ENCODE measurements at places on chromosomes 6 and 20.

DNA sequence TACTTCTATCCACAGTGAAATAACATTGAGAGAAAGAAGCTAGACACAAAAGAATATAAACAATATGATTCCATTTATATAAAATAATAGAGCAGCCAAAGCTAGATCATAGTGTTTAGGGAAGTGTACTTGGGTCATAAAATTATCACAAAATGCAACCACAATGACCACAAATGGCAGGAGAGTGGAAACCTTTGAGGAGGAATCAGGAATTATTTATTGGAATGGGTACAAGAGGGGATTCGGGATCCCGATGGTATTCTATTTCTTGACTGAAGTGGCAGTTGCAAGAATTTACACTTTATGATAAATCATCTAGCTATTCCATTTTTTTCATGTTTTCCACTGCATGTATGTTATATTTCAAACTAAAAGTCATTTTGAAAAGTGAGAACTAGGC is 76.1 kb downstream of the IPCEF1 start:
- DNase-seq = no peak

GRCh38 chr6:15953152-15953880 is 175.6 kb upstream of the MYLIP start:
- peak; percentile 4 for DNase-seq

DNA sequence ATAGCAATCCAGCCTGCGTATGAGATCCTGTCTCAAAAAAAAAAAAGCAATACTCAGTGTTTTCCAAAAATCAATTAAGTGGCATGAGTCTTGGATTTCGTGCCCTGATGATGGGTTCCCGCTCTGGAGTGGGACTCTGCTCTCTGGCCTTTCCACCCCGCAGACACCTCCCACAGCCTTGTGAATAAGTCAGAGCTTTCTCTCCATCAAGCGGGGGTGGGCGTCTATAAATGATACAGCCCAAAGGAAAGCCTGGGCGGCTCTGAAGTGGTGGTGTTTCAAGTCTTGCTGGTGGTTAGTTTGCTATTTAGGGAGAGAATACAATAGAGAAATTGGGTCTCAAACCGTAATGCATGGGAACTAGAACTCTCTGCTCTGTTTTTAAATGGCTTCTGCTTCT is 52.5 kb upstream of the TAGAP start:
- no peak for DNase-seq

DNA sequence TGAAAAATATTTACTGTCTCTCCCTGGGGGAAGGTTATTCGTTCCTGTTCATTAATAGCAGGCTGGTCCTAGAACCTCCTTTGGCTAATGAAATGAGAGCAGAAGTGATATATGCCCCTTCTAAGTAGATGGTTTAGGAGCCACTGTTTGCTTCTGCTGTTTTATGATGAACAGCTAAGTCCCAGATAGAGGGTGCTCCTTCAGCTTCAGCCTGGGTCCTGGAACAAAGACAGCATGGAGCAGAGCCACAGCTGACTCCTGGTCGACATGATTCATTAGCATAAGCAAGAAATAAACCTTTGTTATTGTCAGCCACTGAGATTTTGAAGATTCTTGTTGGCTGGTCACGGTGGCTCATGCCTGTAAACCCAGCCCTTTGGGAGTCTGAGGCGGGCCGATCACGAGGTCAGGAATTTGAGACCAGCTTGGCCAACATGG is 47.8 kb upstream of the ARMC2 start:
- no peak for DNase-seq

DNA sequence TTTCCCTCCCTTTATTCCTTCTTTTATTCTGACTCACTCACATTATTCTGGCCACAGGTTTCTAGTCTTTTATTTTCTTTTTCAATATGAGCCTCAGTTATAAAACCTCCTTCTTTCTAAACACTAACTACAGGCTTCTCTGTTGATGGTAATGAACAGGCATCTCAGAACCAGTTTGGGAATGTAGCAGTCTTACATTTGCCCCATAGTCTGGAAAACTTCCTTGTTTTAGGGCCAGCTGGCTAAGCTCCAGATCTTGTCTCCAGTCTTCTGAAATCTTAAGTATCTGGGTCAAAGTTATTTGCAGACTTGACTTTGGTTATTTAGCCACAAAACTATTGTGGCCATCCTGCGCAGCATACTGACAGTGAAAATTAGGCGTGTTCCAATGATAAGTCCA is 97.0 kb upstream of the MAN1A1 start:
- no peak for DNase-seq

GRCh38 chr6:89252907-89253306 is 35.7 kb upstream of the GABRR1 start:
- DNase-seq = no peak

DNA sequence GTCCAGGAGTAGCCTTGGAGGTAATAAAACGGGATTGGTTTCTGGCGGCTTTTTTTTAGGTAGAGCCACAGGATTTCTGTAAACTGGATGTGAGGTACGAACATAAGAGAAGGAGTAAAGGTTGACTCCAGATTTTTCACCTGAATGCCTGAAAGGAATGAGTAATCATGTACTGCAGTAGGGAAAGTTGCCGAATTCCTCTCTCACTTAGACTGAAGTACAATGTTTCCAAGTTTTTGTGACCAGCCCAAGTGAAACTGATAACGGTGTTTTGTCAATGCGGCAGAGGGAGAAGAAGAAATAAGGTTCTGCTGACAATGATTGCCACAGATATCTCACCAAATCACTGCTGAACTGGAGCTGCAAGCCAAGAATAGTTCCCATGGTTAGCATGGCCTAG is 75.0 kb downstream of the VTA1 start:
- DNase-seq = no peak

DNA sequence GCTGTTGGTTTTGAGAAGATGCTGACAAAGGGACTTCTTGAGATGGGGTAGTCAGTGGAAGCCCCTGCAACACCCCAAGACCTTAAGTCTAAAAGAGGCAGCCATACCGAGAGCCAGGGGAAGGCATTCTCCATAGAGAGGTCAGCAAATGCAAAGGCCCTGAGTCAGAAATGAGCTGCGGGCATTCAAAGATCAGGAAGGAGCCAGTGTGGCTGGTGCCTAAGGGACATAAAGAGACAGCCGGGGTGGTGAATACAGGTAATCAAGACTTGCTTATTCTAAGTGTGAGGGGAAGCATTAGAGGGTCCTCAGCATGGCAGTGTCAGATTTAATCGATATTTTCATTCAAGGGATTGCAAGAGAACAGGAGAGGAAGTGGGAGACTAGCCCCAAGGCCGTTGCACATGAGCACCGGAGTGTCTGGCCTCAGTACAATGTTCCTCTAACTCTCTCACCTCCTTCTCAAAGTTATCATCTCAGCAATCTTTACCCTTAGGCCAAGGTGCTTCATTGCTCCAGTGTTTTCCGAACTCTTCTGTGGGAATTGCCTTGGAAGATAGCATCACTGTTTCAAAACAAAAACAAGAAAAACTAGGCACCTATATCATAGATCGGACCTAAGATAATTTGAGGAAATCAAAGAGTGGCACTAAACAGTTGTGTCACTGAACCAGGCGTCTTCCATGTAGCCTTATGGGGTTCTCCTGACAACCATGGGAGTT is 173.2 kb downstream of the DOK5 start:
- DNase-seq = no peak

DNA sequence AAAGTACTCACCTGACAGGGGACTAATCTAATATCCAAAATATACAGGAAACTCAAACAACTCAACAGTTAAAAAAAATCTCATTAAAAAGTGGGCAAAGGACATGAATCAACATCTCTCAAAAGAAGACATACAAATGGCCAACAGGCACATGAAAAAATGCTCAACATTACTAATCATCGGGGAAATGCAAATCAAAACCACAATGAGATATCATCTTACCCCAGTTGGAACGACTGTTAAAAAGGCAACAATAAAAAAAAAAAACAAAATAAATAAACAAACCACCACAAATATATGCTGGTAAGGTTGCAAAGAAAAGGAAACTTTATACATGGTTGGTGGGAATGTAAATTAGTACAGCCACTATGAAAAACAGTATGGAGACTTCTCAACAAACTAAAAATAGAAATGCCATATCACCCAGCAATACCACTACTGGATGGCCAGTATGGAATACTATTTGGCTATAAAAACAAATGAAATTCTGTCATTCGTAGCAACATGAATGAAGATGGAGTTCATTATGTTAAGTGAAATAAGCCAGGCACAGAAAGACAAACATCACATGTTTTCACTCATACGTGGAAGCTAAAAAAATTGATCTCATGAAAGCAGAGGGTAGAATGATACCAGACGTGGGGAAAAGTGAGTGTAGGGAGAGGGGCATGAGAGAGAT is 6.6 kb downstream of the SIRPB2 start:
- peak; percentile 39 for DNase-seq

GRCh38 chr6:82259389-82259788 is 11.8 kb upstream of the IBTK start:
- no peak for DNase-seq

DNA sequence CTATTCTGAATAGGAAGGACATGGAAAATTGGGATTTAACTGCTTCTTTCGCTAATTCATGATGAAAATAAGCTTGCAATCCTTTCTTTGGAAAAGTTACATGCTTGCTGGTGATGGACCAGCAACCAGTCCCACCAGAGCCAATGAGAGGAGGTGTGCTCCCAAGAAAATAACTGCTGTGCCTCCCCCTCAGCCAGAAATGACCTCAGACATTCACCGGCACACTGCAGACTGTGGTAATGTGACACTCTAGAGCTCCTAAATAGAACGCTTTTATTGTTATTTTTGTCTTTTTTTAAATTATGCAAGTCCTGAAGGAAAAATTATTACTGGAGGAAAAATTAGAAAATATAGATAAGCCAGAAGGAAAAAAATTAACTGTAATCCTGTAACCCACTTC is 2.6 kb downstream of the PYGB start:
- no peak for DNase-seq

- no peak for DNase-seq
Measured at GRCh38 chr20:7085467-7085866, 318.0 kb downstream of the BMP2 start.

GRCh38 chr6:51934098-51934497 is 153.3 kb downstream of the PKHD1 start:
- DNase-seq = peak; percentile 11

DNA sequence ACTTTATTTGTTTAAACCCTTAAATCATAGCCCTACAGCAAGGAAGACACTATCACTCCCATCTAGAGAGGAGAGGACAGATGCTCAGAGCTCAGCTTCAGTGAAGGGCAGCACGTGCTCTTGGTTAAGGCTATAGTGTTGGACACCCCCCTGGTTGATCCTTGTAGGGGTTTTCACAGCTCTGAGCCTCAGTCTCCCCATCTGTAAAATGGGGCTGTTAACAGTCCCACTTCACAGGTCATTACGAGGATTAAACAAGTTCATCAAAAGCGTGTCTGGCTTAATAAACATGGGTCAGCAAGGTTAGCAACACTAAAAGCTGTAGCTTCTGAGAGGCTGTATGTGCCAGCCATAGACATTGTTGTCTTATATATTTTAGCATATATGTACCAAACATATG is 82.4 kb downstream of the NFATC2 start:
- no peak for DNase-seq

DNA sequence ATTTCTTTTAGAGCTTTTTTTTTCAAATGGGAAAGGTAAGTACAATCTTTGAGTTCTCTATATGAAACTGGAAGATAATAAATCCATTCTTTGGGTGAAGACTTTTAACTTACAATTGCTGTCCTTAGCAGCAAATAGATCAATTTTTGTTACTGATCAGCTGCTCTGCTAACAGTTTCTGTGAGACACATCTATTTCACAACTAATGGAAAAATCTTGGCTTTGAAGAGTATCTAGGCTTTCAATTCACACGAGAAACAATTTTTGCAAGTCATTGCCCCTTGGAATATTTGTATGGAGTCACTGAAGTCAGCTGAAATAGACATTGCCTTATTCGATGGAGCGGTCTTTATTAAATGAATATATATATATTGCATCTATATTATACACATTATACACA is 20.5 kb upstream of the ARG1 start:
- DNase-seq = no peak

DNA sequence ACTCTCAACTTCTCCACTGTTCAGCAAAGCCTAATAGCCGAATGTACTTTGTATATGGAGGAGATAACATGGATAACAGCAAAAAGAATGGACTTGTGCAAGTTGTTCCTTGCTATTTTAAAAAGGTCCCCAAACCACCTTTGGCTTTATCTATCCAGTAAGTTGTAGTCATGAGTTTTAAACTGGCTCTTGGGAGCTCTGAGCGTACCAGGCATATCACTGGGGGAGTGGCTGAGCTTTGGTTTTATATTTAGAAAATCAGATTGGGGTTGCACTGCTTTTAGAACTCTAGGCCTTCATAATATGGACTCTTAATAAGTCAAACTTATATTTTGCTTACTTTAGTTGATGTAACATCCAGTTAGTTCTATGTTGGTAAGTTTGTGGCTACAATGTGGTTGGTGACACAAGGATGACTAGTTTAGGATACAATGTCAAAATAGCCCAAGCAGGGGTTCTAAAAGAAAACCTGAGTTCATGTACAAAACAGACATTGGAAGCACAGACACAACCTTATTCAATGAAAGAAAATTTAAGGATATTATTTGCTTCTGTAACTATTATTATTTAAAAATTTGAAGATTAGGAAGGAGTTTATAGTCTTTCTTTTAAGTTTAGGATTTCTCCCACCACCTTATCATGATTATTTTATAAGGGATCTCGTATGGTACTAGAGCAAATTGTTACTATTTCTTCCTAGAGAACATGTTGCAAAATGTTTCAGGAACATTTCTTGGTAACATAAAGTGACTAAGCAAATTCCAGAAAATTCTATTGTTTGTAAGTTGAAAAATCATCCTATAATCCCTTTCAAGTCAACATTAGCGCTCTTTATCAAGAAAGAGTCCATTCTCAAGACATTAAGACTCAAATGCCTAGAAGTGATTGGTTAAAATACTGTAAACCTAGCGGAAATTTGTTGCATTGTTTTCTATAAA is 165.8 kb upstream of the SUPT3H start:
- peak; percentile 84 for DNase-seq

GRCh38 chr20:33516882-33517281 is 27.0 kb downstream of the CBFA2T2 start:
- DNase-seq = no peak

DNA sequence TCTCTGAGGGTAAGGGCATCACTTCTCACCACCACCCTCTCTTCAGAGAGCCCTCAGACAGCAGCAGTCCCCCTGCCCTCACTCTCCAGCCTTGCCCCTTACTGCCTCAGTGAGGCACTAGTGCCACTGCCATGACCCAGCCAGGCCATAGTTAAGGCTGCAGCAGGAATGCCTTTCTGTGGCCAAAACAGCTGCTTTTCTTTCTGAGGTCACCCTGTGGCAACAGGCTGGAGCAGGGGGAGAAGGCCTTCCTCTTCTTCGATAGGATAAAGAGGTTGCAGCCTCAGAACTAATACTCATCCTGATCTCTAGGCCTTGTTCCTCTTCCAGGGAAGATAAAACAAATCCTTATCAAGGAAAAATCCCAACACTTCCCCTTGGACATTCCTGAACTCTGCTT is 56.8 kb upstream of the ECI2 start:
- DNase-seq = no peak
